ENCODE measurements at places on chromosomes 6 and 20. TPM values are rescaled to one million over a fixed set of nuclear protein-coding genes. Genes with fewer than 3 reads are reported as not detected.

DNA sequence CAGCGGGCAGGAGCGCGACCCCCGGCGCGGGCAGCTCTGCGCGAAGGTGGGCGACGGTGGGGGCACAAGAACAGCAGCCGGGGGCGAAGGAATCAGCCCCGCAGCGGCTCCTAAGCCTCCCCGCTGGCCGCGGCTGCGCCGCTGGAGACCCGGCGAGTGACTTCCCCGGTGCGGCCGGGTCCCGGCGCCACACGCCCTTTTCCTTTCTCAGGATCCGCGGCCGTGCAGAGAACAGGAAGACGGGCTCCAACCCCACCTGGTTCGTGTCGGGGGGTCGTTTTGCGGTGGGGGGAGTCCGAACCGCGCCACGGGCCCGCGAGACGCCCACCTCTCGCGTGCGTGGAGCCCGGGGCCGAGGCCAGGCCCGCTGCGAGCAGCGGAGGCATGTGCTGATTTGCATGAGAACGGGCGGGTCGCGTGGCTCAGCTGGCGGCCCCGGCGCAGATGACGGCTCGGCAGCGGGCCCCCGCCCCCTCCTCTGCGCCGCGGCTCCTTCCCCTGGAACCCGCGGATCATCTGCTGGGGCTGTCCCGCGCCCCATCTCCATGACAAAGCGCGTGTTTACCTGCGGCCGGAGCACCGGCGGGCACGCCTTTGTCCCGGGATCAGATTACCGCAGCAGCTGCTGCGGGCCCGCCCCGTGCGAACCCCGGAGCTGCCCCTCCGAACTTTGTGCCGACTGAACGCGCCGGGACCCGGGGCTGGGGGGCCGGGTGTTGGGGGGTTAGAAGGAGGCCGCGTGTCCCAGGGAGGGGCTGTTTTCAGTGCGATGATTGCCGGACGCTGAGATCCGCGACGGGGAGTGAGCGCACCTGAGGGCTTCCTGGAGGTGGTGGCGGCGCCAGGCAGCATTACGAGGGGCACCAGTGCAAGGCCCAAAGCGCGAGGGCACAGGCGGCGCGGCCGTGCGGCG is 4.9 kb upstream of the DLL1 start:
- no peak for DNase-seq

Gene IL20RA
- total RNA-seq, result 1.1 TPM

DNA sequence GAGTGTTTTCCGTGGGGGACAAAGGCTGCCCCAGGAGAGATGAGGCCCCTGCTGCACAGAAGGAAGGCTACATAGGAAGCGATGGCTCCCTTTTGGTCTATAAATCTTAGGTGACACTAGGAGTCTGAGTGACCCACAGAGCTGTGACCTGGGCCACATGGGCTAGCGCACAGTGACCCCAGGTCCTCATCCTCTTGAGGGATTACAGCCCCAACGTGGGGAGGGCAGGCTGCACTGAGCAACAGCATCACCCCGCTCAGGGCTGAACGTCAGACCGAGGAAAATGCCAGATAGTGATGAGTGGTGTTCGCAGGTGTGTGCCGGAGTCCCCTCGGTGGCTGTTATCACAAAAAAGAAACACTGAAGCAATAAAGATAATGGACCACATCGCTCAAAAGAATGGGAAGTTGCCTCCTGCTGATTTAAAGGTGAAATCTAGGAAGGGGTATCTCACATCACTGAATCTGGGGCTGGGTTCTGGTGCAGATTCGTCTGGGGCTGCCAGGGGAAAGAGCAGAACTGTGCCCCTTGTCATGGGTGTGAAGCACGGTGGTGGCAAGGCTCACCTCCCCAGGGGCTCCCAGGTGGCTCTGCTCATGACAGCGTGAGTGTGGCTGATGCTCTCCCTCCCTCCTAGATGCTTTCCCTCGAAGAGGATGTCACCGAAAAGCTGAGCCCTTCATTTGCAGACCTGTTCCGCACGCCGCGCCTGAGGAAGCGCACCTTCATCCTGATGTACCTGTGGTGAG is 14.5 kb downstream of the SLC22A1 start:
- DNase-seq, result no peak

GRCh38 chr6:18314317-18314997 is 50.1 kb upstream of the DEK start:
- no peak for DNase-seq

- DNase-seq, result no peak
Measured at GRCh38 chr6:85620308-85620707, 22.4 kb downstream of the SYNCRIP start.

Gene TMEM239
- not detected for total RNA-seq

- no peak for DNase-seq
Measured at GRCh38 chr20:9038791-9039535, 29.9 kb upstream of the PLCB4 start.

All from HCT116 (cell line).